ENCODE measurements at places on chromosomes 3 and 15.

- DNase-seq = no peak
Measured at GRCh38 chr3:170508839-170509238, 77.0 kb downstream of the SLC7A14 start.

DNA sequence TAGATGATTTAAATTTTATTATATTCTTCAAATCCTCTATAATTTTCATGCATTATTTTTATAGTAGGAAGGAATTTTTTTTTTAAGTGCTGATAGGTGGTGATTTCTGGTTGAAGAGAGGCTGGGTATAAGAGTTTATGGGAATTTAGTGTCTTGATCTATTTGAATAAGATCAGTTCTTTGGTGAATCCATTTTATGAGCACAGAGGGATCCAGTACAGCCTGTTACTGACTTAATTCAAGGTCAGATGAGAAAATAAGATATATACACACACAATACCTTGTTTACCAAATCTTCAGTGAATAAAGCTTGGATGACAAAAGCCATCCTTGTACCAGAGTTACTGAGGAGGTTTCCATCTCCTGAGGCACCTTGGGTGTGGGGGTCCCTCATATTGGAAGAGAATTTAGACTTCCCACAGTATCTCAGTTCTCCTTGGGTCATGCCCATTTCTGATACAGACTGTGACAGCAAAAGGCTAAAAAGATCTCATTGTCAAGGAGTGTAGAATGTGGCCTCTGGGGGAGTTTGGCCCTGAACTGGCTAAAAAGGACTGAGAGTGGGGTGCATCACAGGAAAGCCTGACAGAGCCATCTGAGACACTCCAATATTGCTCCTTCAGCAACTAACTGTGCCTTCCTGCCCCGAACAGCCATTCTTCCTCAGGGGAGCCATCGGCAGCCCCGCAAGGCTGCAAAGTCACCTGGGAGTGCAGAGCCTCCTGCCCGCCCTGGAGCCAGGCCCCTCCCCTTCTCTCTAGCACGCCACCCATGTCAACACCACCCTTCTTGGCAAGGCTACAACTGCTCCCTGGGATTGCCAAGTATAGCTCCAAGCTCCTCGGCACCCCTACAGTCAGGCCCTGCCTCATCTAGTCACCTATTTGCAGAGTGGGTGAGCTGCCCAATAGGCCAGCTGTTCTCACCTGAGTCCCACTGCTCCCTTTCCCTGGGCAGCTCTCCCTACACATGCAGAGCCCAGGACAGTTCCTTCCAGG lies 43.1 kb upstream of the HACD2 start:
- no peak for DNase-seq

GRCh38 chr3:175957427-175957826 lies 1098.3 kb downstream of the NAALADL2 start:
- DNase-seq = no peak

DNA sequence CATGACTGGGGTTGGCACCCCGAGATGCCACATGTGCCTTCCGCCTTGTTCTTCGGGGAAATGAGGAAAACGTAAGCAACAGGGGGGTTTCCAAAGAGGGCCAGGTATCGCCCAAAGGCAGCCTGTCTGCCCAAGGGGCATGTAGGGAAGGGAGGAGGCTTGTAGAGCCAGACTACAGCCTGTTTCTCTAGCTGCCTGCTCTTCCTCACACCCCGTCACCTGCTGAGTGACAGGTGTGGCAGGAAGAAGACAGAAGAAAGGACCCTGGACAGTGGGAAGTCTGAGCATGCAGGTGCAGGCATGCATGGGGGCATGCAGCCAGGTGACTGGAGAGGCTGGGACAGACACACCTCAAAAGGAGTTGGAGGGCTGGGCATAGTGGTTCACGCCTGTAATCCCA lies 9.8 kb downstream of the PLA2G4E start:
- no peak for DNase-seq

- no peak for DNase-seq
Measured at GRCh38 chr3:36790765-36791164, 26.4 kb upstream of the DCLK3 start.

DNA sequence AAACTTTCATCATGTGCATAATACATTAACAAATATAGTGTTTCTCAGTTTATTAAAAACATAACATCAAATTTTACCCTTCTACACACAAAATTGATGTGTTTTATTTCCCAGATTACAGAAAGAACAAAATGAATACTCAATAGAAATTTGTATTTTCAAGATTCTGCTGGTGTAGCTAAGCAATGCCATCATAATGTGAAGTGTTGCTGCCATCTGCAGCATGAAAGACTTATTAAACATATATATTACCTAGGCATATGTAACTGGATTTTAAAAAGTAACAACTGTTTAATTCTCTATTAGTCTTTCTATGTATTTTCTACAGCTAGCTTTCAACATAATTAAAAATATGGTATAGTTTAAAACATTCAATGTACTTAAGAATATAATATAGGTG lies 27.5 kb downstream of the PLSCR5 start:
- no peak for DNase-seq

DNA sequence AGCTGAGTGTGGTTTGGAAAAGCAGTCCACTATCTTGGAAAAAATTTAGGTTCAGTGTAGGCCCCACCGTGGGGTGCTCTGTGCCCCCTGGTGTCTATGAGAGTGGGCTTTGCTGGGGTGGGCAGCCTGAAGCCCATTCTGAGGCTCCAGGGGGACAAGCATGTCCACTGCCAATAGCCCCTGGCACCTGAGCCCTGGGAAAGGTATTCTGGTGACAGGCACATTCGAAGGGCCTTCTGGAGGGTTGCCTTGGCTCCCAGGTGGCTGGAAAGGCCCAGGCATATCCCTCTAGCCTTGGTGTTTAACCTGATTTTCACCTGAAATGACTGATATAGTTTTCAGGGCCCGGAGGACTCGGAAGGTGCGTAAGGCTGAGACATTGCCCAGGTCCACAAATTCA lies 36.1 kb downstream of the SCN5A start:
- DNase-seq = no peak

- DNase-seq = no peak
Measured at GRCh38 chr3:175732017-175732416, 872.9 kb downstream of the NAALADL2 start.

- no peak for DNase-seq
Measured at GRCh38 chr3:14154895-14155440, 23.4 kb downstream of the XPC start.

DNA sequence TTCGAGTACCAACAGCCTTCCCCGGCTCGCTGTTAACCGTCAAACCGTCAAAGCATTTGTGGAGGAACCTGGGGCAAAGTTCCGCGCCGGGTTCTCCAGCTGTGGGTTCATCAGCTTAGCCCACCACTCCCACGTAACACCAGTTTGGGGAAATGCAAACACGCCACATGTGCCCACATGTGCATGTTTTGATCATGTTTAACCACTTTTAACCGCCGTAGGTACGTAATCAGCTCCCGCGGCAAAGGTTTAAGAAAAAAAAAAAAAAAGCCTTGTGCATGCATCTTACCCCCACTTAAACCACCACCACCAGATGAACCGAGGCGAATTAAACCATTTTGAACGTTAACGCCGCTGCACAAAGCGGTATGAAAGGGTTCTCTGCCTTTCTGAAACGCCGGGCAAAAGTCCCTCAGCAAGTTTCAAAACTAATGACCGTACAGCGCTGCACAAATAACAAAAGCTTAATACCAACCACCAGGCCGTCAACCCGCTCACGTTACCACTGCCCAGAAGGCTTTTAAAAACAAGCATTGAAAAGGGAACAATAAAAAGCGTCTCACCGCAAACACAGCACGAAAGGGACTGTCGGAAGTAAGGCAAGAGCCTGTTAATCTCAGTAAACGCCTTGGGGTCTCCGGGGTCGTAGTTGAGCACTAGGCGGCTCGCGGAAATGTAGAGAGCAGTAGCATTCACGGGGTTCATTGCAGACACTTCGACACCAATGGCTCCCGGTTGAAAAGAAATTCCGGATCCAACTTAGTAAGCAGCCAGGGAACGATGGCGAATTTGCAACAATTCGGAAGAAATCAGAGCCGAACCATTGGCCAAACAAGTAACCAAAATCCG lies 1.5 kb downstream of the MSL2 start:
- peak; percentile 62 for DNase-seq

DNA sequence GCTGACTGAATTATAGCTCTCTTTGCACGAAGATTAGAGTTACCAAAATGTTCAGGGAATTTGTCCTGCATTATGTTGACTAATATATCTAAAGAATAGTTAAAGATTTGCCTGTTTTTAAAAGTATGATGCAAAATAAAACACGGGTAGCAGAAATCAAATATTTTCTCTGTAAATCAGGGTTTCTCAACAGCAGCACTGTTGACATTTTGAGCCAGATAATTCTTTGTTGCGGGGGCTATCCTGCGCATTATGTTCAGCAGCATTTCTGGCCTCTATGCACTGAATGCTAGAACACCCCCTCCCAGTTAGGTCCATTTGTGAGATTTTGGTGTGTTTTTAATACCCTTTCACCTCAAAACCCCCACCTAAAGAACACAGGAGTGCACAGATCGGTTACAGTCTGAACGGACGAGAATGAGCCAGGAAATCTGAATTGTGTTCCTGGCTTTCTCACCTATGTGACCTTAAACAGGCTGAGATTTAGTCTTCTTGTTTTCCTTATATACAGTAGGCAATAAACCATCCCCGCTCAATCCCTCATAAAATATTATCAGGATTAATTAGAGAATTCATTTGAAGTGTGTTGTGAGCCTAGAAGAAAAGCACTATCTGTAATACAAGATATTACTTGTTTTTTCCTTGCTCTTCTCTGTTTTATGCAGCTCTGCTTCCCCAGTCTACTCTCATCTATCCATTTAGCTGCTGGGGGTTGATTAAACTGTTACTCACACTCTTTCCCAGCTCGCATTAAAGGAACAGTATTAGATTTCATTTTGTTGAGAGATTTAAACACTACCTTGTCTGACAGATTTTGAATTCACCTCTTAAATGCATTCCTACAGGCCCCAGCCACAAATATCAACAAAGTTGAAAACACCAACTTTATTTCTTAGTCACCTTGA lies 247.5 kb upstream of the GOLIM4 start:
- no peak for DNase-seq

GRCh38 chr15:99509686-99510461 lies 55.9 kb upstream of the MEF2A start:
- no peak for DNase-seq

DNA sequence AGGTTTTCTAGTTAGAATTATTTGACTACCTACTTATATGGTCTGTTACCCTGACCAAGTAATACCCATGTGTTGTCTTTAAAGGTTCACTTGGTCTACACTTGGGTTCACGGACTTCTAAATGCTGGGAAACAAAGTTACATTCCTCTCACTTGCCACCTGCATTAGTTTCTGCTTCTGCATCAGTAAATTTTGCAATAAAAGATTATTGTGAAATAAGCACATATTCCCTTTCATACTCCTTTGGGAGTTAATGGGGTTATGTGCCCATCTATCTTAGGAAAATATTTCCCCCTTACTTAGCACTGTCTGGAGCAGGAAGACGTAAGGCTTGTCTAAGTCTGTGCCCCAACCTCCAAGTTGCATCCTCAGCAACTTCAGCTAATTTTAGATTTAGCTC lies 160.7 kb downstream of the FRMD5 start:
- no peak for DNase-seq

DNA sequence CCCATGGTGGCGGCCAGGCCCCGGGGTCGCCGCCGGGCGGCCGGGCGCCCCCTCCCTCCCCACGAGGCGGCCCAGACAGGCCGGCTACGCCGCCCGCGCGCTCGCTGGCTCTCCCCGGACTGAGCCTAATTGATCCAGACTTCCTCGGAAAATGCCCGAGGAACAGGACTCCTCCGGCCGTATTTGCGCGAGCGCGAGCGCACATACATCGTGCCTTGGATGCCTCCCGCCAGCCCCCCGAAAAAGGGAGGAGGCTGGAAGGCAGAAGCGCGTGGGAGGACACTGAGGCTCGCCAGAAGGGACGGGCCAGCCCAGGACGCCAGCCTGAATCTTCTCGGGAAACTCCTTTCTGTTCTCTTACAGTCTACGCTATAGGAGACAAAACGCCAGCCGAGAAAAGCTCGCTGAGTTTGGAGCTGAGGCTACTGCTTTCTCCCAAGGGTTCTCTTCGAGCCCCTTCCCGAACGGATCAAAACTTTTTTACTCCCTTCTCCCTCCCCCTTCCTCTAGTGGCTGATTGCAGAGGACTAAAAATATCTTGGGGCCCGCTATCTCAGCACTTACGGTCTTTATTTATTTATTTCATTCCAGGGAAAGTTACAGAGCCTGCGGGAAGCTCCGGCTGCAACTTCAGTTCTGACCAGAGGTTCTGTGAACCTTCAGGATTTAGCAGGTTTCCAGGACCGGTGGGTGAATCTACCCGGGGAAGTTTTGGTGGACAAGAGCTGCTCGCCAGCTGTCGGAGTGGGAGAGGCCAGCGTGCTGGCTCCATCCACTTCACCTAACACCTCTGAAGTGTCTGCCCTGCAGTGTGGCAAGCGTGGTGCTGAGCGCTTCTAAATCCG lies at the start of gene PDZRN3:
Gene PDZRN3, minus strand, starts transcription at position 121 of the 845 bp plus-strand sequence.
- no peak for DNase-seq

DNA sequence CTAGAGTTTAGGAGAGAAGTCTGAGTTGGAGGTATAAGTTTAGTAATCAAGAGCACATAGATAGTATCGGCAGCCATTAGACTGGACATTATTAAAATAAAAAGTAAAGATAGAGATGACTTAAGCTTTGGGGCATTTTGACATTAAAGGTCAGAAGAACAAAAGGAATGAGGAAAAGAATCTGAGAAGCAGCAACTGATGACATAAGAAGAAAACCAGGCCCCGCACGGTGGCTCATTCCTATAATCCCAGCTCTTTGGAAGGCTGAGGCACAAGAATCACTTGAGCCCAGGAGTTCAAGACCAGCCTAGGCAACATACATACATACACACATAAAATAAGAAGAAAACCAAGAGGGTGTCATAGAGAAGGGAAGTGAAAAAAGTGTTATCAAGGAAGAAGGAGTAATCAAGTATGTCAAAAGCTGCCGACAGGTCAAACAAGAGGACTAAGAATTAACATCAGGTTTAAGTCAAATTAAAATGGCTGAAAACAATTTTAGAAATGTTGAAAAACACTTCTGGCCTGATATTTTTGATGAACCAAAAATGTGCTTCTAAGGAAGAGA lies 38.9 kb downstream of the ACAP2 start:
- no peak for DNase-seq

- DNase-seq = no peak
Measured at GRCh38 chr3:14795996-14796395, 22.8 kb upstream of the FGD5 start.
